ENCODE measurements at places on chromosomes 2 and 18.

GRCh38 chr2:202689898-202690297 lies 55.1 kb downstream of the FAM117B start:
- DNase-seq, result no peak

GRCh38 chr2:215982465-215982875 lies 30.9 kb downstream of the MREG start:
- no peak for DNase-seq

- DNase-seq, result no peak
These were observed 158.5 kb downstream of the COPS8 start for GRCh38 chr2:237244178-237244577.

- no peak for DNase-seq
These were observed 203.9 kb downstream of the MTX2 start for GRCh38 chr2:176473177-176473576.

DNA sequence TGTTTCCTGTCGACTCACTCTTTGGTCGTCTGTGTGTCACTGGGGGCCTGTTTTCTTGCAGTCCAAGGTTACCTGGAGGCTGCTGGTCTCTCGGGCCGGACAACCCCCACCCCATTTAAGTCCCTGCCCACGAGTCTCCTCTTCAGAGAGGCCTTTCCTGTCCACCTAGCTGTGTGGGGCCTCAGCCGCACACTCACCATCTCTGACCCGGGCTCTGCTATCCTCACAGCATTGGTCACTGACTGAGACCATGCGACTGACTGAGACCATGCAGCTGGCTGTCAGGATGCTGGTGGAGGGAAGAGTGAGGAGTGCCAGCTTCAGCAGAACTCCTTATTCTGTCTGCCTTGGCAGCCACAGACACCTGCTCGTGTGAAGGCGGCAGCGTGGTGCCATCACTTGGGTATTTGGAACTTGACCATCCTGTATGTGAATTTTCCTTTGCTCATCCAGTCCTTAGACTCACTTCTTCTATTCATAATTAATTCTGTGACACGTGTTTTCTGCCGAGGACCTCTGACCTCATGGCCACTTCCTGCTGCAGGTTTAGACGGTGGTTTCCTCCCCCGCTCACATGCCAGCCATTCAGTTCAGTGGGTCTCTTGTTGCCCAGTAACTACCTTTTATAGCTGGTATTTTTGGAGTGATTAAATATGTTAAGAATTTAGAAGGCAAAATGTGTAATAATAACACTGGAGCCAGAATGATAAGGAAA lies 47.5 kb upstream of the ASB1 start:
- DNase-seq, result no peak

DNA sequence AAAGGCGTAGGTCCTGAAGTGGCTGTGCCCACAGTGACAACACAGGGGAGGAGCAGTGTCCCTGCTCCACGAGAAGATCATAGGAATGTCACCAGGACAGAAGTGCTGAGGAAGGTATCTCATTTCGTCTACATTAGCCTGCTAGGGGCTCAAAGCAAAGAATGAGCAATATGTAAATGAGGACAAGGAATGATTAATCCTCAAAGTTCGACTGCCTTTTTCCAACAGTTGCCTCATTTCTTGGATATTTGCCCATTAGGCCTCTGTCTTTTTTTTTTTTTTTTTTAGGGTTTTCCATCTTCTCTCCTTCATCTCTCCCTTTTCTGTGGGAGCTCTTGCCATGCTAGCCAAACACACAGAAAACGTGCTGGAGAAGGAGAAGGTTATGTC lies 105.2 kb upstream of the ARHGAP28 start:
- DNase-seq, result no peak

DNA sequence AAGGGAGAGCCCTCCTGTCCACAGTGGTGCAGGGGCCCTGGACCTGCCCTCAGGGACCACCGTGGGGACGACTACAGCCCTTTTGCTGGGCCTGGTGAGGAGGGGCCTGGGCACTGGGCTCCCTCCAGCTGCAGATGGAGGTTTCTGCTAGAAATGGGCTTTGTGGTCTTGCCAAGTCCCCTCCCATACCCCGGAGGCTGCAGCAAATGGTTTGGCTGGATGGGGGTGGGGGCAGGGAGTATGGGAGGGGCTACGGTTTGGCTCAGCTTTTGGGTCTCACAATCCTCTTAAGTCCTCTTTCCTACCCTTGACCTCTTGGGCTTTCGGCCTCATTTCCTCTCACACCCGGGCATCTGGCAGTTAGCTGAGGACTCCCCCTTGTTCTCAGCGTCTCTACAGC lies 21.7 kb downstream of the TET3 start:
- DNase-seq, result no peak

GRCh38 chr2:161981679-161982250 lies 92.2 kb downstream of the DPP4 start:
- no peak for DNase-seq

DNA sequence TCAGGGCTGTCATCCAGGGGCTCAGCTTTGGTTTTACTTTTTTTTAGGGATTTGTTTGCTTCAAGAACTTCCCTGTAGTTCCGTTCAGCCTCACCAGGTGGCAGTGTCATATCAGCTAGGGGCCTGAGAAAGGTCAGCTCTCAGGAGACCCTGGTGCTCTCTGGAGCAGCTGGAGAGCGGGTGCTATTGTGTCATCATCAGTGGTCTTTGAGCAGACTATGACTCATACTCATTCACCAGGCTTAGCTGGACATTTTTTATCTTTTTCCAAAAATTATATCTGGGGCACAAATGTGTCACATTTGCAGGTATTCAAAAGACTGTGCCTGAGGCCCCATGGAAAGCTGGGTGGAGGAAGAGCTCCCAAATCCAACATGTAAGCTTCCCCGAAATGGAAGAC lies 24.4 kb downstream of the ZNF892 start:
- peak; percentile 11 for DNase-seq

- DNase-seq, result no peak
These were observed 119.0 kb downstream of the KIAA1328 start for GRCh38 chr18:36947820-36948348.

GRCh38 chr2:157420771-157421323 lies 23.0 kb downstream of the CYTIP start:
- no peak for DNase-seq

- DNase-seq, result no peak
These were observed 2.7 kb downstream of the MIB1 start for GRCh38 chr18:21743166-21743832.

- DNase-seq, result no peak
These were observed 214.1 kb upstream of the PARD3B start for GRCh38 chr2:204331180-204331579.

DNA sequence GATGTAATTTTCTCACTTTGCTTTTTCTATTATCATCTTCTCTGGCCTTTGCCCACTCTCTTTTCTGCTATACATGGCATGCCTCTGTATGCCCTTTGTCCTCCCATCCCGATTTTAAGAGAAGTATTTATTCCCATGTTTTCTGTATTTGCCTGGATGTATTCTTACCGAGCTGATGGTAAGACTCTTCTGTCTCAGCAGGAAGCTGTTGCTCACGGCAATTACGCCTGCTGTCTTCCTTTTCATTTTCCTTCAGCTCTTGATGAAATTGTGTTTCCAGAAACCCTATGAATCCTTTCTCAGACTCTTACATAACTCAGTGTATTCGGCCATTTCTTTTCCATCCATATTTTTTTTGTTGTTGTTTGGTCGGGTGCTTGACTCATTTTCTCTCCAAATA lies 121.6 kb downstream of the SP3 start:
- DNase-seq, result no peak

DNA sequence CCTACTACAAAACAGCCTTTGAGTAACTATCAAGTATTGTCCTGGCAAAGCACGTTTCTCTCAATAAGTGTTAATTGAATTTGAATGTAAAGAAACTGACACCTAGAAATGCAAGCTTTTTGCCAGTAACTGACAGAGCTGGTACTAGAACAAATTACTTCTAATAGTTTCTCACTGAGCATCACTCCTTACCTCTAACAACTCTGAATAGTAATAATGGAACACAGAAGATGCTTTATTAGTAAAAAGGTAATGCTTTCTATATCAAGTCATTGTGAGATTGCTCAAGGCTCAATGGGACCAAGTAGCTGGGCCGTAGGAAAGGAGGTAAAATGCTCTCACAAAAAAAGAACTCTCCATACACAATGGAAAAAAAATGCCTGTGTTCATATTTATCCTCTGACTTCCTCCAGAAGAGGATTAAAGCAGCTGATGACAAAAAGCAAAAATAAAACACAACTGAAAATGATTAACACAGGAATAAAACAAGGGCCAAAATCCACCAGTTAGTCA lies 11.8 kb downstream of the RASGRP3 start:
- no peak for DNase-seq

DNA sequence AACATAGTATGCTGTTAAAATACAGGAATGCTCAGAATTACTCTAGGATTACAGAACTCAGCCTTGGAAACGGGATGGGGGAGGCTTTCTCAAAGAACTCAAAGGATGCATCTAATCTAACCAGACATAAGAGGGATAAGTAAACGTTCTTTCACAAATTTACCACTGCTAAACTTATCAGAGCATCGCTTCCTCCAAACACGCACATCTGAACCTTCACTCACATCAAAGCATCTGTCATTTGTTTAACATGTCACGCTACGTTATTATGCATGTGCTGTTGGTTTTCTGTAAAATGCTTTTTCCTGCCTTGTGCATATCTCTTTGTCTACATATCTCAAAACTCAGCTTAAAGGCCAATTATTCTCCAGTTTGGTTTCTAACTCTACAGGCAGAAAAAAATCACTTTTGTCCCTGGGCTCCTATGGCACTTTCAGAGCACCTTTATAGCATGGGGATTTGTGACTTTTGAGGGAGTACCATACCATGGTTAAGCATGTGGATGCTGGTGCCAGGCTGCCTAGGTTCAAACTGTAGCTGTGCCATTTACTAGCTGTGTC lies 106.7 kb upstream of the FSHR start:
- DNase-seq, result no peak

GRCh38 chr18:8794156-8794933 lies 89.0 kb downstream of the MTCL1 start:
- DNase-seq, result no peak

GRCh38 chr2:40820319-40820718 lies 368.4 kb upstream of the SLC8A1 start:
- no peak for DNase-seq

- no peak for DNase-seq
These were observed 19.3 kb upstream of the SMCHD1 start for GRCh38 chr18:2636126-2636631.

GRCh38 chr18:60889442-60889841 lies 443.8 kb upstream of the CDH20 start:
- DNase-seq, result no peak

DNA sequence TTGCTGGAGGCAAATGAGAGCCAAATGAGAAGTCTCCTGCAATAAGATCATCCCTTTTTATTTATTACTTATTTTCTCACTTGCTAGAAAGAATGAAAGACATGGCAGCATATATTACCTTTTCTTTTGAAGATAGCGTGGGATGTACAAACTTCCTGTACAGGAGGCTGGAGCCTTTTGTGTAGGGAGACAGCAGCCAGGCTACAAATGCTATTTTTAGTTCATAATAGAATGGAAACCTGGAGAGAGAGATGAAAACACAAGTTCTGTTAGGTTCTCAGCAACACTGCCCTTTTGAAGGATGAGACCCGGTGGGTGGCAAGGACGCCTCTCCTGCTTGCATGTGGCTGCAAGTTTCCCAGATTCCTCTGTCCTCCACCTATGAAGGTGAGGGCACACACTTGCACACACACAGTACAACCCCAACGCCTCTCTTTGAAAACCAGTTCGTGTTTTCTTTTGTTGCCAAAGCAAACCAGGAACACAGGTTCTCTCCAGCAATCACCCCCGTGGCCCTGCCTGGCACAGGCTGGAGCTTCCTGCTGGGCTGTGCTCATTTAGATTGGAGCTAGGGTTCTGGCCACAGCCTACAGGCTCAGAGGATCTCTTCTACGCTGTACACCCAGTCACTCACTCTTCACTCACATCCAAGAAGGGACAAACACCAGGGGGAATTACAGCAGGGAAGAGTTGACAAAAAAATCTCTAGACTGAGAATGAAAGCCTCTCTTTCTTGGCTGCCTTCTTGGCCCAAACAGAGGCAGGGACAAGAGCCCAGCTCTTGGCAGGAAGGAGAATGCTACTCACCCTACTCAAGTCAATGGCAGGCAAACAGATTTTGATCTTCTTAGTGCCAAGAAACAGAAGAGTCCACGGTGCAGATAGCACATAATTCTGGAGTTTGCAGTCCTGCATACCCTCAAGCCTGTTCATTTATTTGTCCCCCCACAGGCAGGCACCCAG lies 55.6 kb downstream of the MRPL35 start:
- no peak for DNase-seq

- no peak for DNase-seq
These were observed 128.8 kb downstream of the KCNJ3 start for GRCh38 chr2:154827286-154827685.

DNA sequence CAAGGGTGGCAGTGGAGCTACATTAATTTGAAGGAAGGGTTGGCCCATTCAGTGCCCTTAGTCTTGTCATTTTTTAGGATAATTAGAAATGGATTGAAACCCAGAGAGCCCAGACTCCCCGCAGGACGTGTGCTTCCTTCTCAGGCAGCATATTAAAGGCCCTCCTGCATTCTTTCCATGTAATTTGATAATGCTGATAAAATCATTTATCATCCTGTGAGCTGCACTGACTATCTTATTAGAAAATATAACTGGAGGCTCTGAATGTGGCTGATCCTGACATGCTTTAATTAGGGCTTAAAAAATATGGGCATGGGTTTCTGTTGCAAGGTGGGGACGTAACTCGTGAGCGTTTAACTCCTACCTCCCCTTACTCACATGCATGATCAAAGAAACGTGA lies 148.1 kb downstream of the ACKR3 start:
- DNase-seq, result no peak

DNA sequence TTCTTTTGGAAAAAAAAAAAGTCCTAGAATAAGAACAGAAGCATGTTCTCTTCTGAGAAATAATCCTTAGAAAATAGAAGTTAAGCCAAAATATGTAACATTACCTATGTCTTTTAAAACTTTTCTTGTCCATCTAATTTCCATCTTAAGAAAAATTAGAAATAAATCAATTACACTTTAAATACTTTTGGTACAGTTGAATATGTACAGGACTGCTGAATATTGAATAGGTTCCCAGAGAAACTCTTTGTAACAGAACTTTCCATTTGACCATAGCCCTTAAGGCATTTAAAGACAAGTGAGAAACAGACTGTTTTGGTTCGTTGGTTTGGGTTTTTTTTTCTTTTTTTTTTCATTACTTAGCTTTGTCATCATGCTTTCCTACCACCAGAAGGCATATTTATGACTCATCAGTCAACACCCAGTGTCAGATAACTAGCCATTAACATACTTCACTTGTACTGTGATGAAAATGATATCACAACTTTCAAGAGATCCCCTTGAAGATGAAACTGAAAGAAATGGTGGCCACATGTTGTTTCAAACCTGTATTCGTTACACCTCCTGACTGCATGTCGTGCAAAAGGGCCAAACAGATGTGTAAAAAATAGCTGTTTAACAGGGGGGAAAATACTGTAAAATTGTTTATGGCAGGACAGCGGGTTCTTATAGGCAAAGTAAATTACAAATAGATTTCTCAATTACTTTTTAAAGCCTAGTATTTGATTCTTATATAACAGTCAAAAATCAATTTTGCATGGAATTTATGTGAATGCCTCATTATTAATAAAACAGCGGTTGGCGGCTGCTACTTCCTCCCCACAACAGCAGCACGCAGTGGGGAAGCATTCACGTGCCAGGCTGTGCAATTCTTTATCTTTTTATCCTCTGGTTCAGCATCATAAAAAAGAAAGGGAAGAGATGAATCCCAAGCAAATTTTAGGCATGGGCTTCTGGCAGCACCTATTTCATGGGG lies 280.7 kb upstream of the HNRNPA3 start:
- no peak for DNase-seq
